AG08396 (cell line): ENCODE measurements at places on chromosomes 6 and 20.

GRCh38 chr6:35977308-35977707, 47.1 kb downstream of the SLC26A8 start:
- no peak for DNase-seq

- no peak for DNase-seq
These were observed 2.6 kb downstream of the HCRTR2 start for GRCh38 chr6:55176958-55177357.

GRCh38 chr6:122930252-122931180, 65.5 kb upstream of the CLVS2 start:
- no peak for DNase-seq

GRCh38 chr20:37726321-37726720, 32.5 kb downstream of the CTNNBL1 start:
- DNase-seq: no peak

GRCh38 chr6:127026247-127026646, 92.2 kb upstream of the RSPO3 start:
- DNase-seq: no peak

DNA sequence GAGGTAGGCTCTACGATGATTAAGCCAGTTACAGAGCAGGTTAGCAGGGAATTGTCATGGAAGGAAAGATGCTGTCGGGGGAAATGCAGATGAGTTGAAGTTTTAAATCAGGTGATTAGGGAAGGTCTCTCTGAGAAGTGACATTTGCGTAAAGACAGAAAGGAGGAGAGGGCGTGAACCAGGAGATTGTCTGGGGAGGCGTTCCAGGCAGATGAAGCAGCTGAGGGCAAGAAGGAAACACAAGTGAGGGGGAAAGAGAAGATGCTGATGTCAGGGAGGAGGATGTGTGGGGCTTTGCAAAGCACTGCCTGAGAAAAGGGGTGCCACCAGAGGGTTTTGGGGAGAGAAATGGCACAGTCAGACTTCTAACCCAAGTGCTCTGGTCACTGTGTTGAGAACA, 2.5 kb upstream of the TMEM14B start:
- DNase-seq: no peak
